DMS 273 treated with DMSO at 0.1 percent for 48 hours (cell line): ENCODE measurements at places on chromosomes 1 and 21.

DNA sequence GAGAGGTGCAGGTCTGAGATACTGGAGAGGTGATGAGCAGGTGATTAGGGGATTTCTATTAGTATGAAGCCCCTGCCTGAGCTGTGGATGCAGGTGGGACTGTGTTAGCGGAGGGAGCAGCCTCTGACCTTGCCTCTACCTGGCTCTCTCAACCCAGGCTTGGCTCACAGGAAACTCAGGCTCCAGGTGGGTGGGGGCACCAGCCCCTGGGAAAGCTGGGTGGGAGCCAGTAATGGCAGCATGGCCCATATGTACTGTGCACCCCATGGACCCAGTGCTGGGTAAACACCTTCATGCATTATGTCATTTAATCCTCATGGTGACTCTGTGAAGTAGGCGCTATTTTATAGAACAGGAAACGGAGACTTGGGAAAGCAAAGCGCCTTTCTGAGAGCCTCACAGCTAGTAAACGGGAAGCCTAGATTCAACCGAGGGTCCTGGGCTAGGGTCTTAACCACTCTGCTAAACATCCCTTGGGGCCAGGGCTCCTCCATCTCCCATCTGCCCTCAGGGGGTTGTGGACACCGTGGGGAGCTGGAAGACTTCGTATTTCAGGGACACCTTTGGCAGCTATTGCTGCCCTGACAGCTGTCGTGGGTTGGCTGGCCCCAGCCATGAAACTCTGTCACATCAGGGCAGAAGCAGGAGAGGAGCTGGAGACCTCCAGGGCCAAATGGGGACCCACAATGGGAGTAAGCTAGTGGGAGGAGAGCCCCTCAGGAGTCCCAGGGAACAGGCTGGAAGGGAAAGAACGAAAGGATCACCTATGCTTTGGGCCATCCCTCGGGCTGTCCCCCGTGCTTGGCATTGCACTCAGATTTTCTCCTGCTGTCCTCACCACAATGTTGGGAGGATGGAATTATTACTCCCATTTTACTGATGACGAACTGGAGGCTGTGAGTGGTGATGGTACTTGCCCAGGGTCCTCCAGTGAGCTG, 59.6 kb upstream of the CSF3R start:
- no peak for DNase-seq

DNA sequence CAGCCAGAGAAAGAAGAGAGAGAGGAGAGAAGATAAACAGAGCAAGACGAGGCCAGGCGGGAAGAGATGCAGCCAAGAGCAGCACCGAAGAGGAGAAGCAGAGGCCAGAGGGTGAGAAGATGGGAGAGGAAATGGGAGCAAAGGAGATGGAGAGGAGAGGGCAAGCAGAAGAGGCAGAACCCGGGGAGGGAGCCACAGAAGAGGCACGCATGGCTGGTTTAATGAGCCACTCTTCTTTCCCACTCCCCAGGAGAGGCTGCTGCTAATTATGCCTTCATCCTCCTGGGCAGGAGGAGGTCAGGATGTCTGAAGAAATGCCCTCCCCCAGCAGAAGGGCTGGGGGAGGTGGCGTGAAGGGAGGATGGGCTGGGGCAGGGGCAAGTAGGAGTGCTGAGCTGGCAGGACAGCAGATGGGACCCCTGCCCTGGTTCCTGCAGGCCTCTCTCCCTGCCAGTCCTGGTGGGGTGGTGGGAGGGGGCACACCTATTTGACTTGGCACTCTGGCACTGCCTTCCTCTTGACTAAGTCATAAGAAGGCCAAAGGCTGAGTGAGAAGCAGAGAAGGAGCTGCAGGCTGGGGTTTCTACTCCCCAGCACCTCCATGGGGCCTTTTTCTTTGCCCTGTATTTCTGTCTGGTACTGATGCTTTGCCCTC, 32.3 kb downstream of the KIRREL1 start:
- DNase-seq, result no peak

DNA sequence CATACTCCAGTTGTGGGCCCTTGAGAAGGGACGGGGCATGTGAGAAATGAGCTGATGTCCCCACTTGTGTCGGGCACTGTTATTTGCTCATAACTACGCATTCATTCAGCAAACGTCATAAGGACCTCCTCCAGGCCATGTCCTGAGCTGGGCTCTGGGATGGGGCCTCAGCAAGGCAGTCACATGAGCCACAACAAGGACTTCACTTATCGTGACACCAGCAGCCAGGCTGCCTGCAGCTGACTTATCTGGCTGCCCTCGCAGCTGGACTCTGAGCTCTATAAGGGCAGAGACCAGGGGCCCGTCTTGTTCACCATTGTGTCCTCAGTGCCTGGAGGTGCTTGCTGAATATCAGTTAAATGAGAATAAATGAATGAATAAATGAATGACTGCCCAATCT, 37.5 kb upstream of the GRIK3 start:
- DNase-seq, result no peak

DNA sequence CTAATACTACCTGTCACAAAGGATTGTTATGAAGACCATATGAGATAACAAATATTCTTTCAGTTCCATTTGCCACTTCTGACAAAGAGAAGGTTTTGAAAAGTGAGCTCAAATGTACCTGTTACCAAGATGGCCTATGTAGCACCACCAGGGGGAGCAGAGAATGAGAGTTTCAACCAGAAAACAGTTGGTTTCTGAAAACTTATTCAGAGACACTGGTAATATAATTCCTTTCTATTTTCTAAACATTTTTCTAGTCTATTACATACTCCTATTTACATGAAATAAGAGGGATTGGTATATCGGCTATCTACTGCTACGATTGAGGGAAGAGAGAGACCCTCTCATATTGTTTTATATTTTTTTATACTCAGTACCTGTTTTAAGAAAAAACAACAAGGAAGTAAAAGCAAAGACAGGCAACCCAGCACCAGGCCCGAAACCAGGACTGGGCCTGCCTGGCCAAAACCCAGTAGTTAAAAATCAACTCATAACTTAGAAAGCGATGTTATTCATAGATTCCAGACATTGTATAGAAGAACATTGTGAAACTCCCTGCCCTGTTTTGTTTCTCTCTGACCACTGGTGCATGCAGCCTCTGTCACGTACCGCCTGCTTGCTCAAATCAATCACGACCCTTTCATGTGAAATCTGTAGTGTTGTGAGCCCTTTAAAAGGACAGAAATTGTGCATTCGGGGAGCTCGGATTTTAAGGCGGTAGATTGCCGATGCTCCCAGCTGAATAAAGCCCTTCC, 48.3 kb downstream of the IL23R start:
- peak; percentile 3 for DNase-seq

- DNase-seq, result no peak
Measured at GRCh38 chr21:46442938-46443337, 15.8 kb upstream of the DIP2A start.

- no peak for DNase-seq
Measured at GRCh38 chr1:205259998-205260397, 32.3 kb downstream of the TMCC2 start.

GRCh38 chr1:167756730-167757405, 35.1 kb downstream of the MPZL1 start:
- no peak for DNase-seq
